ENCODE measurements at places on chromosomes 12 and 14.

DNA sequence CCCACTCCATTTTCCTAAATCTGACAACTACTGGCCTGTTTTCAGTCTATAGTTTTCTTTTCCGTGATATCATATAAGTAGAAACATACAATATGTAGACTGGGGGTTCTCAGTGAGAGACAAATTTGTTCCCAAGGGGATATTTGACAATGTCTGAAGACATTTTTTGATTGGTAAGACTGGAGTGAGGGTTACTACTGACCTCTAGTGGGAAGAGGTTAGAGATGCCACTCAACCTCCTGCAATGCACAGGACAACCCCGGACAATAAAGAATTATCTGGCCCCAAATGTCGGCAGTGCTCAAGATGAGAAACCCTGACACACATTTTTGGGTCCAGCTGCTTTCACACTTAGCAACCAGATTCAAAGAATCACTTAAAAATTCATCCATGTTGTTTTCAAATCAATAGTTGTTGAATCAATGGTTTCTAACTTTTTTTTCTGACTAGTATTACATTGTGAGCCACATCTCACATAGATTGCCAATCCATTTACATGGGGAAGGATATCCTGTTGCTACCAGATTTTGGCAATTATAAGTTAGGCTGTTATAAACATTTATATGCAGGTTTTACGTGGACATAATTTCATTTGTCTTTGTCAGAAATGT lies 307.1 kb downstream of the RPL10L start:
- DNase-seq = no peak

DNA sequence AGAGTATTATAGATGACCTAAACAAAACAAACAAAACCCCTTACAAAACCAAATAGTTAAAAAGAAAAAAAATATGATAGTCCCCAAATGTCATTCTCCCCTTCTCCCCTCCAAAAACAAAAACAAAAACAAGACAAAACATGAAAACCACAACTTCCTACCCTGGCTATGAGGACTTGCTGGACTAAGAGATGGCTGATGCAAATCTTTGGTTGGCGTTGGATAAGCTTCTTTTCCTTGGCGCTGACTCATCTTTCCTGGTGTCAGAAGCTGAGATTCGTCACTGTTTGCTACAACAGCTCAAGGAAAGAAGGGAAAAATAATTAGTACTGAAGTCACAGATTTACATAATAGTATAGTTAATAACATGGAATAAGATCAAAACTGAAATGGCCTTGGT lies 102.5 kb upstream of the BBS10 start:
- no peak for DNase-seq

- no peak for DNase-seq
Observed at GRCh38 chr14:60249321-60250256, 568 bp downstream of the PPM1A start.

DNA sequence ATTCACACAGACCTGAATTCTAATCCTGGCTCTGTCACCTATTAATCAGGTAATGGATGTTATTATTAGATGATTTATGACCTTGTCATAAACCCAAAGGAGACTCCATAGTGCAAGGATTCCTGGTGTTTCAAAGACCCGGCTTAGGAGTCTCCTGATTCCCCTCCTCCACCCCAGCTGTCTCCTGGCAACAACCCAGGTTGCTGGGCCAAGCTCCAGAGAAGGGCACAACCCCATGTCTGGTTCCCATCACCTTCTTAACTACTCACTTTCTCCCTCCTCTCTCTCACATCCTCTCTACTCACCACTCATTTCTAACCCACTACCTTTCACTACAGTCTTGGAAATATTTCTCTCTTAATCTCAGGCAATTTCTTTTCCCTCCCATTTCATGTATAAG lies 41.6 kb downstream of the RHOJ start:
- DNase-seq = no peak

DNA sequence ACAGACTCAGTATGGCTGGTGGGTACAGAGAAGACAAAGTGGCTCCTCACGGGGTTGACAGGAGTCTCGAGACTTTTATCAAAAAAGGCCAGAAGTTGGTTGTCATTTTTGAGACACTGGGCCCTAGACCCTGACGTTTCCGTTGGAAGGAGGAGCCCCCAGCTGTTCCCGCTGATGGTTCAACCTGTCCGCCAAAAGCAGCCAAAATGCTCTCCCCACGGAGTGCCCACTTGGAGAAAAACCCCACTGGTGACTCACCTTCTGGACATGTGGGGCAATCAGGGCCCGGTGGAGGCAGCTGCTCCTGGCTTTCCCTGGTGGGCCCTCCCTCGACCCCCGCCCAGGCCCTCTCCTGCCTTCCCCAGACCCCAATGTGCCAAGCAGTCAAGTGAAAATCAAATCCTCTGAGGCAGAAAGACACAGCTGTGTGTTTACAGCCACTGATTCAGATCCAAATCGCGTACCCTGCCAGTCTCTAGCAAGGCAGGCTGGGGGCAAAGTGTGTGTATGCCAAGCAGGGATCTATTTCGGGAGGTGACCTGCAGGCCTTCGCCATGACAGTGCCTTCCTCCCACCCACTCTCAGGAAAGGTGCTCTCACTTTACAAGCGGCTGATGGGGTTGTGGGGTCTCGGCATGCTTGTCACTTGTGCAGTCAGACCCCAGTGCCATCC lies 347.4 kb downstream of the DPF3 start:
- DNase-seq = no peak

DNA sequence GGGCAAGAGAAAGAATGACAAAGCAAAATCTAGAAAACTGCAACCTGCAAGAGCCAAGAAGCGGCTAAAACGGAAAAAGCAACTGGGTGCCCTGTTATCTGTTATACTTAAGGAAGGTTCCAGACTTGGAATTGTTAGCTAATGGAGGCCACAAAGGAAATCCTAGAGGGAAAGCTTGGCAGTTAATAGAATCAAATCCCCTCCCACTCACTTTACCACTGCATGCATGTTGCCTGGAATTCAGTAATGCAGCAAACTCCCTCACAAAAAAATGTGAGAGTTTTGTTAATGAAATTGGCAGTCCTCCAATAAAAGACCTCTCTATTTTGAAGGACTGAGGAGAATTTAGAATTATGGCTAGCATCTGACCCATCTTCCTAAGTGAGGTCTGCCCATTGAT lies 164.2 kb upstream of the SOX5 start:
- no peak for DNase-seq

DNA sequence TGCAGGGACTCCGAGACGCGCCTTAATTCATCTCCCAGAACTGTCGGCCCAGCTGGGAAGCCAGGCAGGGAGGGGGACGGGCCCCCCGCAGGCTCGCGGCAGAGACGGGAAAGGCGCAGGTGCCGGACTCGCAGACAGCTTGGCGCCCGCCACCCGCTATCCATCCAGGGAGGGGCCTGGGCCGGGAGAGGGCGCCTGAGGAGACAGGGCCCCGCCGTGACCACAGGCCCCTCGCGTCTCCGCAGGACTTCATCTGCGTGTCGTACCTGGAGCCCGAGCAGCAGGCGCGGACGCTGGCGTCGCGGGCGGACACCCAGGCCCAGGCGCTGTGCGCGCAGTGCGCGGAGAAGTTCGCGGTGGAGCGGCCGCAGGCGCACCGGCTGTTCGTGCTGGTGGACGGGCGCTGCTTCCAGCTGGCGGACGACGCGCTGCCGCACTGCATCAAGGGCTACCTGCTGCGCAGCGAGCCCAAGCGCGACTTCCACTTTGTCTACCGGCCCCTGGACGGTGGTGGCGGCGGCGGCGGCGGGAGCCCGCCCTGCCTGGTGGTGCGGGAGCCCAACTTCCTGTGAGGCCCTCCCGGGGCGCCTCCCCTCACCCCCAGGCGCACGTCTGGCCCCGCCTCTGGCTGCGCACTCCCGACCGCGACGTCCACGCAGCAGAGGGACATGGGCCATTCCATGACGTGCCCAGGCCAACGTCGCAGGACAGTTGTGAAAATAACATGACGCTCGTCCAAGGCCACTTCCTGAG lies 60.6 kb downstream of the LGMN start:
- no peak for DNase-seq

DNA sequence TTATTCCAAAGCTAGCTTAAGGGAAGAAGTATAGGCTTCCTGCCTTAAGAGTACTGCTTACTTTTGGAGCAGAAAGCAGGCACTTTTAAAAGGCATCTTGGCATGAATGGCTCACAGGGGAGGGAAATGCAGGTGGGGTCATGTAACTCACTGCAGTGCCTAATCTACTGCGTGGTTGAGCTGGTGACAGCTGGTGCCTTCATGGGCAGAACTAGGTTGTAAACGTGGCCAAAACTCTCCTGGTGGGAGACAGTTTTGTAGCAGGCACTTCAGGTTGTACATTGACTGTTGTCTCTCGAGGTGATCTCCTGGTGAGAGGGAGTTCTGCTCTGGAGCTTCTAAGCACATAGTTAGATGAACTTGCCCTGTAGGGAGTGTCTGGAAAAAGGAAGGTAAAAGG lies 962.5 kb downstream of the DIO2 start:
- DNase-seq = no peak

DNA sequence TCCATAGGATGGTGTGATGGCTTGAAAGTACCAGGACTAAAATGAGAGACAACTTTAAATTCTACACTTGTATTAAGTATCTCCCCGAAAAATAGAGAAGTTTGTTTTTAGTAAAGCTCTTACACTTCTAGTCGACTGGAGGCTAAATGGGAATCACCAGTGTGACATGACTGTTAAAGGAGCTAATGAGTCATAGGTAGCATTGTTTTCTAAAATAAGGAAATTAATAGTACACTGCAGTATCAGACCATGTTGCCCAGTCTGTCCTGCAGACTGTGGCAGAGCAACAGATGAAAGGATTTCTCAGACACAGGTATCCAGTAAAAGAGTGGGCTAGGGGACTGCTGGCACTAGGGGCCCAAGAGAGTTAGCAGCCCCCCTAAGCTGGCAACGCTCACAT lies 140.1 kb downstream of the TMEM117 start:
- no peak for DNase-seq

DNA sequence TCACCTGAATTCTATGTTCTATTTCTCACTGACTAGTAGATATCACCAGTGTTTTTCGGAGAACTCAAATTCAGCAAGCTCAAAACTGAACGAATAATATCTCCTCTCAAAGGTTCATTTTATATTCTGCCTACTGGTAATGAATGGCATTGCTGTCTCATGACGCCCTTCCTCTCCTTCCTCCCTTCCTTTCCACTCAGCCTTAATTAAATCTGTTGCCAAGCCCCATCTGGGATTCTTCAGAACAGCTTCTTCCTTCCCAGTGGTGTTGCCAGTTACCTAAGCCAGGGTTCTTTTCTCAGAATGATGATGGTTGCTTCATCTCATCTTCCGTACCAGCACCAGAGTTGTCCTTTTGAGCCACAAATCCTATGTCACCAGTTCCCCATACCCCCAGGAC lies 143.2 kb downstream of the SYNE2 start:
- no peak for DNase-seq

Measured in AG09319 (cell line).